Activated CD8-positive, alpha-beta memory T cell treated with anti-CD3 and anti-CD28 coated beads, Interleukin-2, amount 50 U/mL, for 4 hours (primary cell): ENCODE measurements at places on chromosomes 11 and 22.

- DNase-seq = no peak
Observed at GRCh38 chr22:27839057-27839660, 37.6 kb upstream of the MN1 start.

DNA sequence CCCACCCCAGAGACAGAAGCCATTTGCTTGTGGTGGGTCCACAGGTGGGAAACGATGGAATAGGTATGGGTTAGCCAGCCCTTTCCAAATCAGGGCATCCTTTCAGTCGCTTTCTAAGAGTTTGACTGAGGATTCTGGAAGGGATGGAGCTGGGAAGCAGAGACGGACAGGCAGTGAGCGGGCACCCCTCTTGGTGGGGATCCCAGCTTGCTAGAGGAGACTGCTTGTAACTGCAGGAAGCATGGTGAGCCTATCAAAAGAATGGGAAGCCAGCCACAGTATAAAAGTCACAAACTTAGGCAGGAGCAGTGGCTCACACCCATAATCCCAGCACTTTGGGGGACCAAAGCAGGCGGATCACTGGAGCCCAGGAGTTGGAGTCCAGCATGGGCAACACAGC is 6.1 kb upstream of the PDGFB start:
- no peak for DNase-seq

GRCh38 chr11:68358416-68358815 is 46.0 kb downstream of the LRP5 start:
- DNase-seq = no peak

GRCh38 chr11:47552056-47552565 is 821 bp downstream of the CELF1 start:
- peak; percentile 35 for DNase-seq

DNA sequence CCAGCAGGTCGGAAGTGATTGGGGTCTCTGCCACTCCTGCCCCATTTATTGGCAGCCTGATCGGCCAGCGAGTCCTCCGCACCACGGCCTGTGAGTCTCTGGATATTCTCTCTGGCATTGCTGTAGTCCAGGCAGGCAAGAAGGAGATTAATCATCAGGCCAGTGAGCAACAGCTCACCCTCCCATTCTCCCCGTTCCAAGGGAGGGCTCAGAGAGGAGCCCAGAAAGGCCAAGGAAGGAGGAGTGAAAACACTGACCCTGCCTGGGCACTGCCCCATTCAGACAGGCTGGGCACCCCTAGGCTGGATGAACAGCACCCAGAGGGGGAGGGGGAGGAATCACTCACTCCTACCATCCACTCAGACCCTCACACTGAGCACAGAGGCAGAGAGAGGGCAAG is 3.1 kb downstream of the SAA2 start:
- no peak for DNase-seq

- DNase-seq = no peak
Observed at GRCh38 chr11:14636119-14636518, 7.5 kb upstream of the PDE3B start.

GRCh38 chr11:103892603-103893002 is 143.8 kb upstream of the DDI1 start:
- no peak for DNase-seq

- DNase-seq = no peak
Observed at GRCh38 chr22:42972649-42973535, 42.1 kb downstream of the PACSIN2 start.

DNA sequence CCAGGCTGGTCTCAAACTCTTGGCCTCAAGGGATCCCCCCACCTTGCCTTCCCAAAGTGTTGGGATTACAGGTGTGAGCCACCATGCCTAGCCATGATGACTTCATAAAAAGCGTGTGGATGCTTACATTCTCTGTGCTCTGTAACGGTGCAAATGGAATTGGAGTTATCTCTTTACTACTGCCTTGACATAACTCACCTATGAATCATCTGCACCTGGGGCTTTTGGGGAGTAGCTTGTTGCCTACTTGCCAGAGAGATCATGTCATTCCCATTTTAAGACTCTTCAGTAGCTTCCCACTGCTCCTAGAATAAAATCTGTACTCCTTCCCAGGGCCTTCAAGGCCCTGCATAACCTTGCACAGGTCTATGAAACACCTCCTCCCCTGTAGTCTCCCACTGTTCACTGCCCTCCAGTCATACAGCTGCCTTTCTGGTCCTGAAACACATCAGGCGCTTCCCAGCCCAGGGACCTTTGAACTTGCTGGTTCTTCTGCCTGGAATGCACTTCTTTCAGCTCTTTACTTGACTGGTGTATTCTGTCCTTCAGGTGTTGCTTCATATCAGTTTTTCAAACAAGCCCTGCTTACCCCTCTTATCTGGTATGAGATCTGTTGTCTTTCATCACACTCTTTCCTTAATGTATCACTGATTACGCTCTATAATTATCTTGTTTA is 19.6 kb upstream of the MOGAT2 start:
- no peak for DNase-seq

DNA sequence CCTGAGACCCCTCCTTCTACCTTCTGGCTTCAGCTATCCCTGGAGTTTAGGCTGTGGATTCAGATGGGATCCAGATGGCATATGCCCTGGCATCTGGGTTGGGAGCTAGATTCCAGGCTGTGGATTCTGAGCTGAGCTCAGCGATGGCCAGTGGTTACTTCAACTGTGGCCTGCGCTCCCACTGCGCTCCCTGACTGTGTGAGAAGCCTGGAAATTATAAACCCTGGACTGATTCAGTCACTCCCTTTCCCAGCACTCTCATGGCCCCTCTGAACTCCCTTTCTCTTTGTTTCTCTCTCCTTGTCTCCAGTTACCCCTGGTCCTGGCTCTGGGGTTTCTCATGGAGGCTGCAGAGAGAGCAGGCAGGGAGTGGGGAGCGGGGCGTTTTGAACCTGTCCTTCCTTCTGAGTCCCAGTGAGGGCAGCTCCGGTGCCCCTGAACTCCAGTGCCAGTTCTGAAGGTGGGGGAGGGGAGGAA is 4.8 kb downstream of the ARHGEF17 start:
- DNase-seq = no peak

DNA sequence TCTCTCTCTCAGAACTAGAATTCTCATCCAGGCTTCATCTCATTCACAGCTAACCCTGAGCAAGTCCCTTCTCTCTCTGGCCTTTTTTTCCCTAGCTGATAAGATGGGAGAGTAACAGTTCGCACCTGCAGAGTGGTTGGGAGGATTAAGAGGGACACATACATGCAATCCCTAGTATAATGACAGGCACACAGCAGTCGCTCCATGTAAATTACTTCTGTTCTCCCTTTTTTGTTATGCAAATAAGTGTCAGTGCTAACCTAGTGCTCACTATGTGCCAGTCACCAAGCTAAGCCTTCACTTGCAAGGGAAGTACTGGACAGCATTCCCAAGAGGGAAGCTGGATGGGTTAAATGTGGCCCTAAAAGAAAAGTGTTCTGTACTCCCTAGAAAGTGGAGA is 63.4 kb downstream of the TENM4 start:
- DNase-seq = no peak

- no peak for DNase-seq
Observed at GRCh38 chr11:72807792-72808191, 6.4 kb upstream of the ATG16L2 start.

GRCh38 chr22:22086501-22087158 is 104.0 kb upstream of the TOP3B start:
- no peak for DNase-seq

DNA sequence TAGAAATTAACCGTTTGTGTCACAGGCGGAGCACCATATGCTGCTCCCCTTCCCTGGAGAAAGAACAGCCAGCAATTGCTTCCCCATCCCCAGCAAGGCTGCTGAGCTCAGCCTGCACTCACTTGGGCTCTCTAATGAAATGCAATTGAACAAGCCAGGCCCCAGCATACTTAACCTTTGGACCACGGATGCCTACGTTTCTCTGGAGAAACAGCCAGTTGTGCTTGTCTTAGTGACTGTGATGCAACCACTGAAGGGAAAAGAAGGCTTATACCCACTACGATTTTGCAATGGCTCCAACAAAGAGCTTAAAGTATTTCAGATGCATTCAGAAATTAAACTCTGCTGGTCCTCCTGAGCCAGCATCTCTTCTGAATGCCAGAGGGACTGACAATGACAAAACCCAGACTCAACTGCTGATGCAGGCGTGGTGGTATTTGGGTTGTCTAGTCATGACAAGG is 51.3 kb upstream of the SESN3 start:
- DNase-seq = no peak

GRCh38 chr11:43072911-43073310 is 238.9 kb upstream of the API5 start:
- DNase-seq = no peak

DNA sequence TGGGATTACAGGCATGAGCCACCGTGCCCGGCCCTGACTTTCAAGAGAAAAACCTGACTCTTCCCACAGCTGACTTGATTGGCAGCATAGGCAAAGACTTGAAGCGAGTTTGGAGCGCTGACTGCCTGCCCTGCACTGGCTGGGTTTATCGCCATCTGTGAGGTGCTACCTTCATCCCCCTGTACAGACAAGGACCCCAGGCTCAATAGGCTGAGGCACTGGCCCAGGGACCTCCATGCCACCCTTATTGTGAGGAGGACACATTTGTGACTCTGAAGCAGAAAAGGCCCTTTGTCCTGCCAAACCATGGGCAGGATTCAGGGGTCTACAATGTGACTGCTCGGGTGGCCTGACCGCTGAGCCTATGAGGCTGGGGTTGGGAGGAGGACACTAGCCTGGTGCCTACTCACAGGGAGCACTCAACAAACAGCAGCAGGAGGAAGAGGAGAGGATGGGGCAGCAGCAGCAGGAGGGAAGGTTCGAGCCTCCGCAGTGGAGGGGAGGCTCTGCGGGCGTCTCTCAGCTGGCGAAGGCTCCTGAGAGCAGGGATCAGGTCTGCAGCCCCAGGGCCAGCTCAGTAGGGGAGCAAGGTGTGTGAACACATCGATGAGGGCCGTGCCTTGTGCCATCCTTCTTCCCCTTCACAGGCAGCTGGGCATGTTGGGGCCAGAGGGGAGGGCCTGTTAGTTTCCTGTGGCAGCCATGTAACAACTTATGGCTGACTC is 72.9 kb upstream of the WNT7B start:
- DNase-seq = no peak

DNA sequence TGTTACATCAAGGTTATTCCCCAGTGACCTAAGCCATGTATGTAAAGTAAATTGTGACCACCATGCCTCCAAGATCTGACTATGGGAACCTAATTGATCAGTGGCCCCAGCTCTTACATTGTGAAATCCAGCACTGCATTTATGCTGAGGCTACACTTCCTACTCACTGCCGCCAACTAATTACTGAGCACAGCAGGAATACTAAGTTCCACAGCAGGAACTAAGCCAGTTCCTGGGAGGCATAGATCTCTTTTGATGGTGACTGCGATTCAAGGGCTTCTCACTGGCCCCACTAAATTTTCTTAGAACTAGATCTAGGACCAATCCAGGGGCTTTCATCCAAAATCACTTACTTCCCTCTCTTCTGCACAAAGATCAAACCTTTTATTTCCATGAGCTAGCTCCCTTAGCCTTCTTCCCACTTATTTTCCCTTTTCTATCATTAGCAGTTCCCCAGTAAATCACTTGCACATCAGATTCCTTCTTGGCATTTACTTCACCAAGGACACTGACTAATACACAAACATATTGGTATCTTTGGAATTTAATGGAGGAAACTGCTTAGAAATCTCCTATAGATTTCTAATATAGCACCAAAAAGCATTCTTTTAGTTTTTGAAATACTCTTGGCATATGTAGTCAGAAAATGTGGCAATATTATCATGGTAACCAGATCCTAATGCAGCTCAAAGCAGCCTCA is 46.0 kb downstream of the CNTN5 start:
- no peak for DNase-seq

- DNase-seq = no peak
Observed at GRCh38 chr11:92297567-92298553, 73.2 kb downstream of the FAT3 start.

GRCh38 chr11:119218141-119218878 is 12.2 kb downstream of the CBL start:
- DNase-seq = no peak

GRCh38 chr11:127193950-127194349 is 193.4 kb upstream of the KIRREL3 start:
- no peak for DNase-seq

DNA sequence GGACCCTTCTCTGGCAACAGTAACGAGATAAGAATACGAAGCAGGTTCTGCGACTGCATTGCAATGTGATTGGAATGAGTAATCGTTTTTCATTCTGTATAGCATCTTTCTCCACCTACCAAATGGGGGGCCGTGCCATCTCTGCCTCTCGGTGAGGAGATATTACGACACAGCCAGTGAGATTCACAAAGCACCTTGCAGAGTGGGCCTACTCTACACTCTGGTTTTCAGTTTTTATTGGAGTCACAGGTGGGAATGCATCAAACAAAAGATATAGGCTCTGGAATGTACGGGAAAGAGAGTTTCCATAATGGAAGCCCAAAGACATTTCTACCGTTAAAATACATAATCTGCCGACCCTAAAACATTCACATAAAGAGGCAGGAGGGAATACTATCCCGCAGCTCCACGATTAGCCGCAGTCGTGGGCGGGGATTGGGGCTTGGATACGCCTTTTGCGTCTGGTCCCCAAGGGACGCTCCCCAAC is 423 bp upstream of the RTN3 start:
- DNase-seq = peak; percentile 20

DNA sequence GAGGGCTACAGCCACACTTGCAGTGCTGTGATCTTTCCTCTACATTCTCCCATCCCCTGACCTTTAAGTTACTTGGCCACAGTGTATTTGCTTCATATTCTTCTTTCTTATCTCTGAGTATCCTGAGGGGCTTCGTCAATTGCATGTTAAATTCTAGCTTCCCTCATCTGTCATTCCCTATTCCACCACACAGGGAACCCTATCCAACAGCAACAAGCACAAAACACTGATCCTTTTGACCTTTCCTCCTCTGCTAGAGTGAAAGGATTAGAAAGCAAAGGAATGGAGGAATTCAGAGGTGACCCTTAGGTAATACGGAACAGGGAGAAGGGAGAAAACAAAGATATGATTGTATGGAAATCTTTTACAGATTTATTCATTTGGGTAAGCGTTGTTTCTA is 1061.7 kb upstream of the TENM4 start:
- DNase-seq = no peak

DNA sequence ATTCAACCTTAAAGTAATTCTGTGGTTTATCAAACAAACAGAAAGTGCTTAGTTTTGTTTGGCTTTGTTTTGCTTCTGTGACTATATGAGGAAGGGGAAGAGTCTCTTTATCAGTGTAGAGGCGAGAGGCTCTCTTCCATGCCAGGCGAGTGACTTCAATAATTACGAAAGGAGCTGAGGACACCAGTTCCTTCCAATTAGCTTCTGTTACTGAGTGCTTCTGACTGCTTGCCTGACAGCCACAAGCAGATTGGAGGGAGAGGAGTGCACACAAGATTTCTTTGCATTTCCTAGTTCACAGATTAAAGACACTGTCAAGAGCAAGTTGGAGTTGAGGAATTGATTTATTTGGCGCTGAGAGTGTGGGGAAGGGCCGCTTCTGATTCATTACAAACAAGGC is 1484.5 kb upstream of the TENM4 start:
- DNase-seq = no peak

GRCh38 chr22:47195484-47196165 is 433.2 kb downstream of the TBC1D22A start:
- DNase-seq = no peak

- DNase-seq = peak; percentile 9
Observed at GRCh38 chr22:19815093-19815822, 39.4 kb downstream of the GNB1L start.
